SW480 (cell line): ENCODE measurements at places on chromosomes 4 and X.

DNA sequence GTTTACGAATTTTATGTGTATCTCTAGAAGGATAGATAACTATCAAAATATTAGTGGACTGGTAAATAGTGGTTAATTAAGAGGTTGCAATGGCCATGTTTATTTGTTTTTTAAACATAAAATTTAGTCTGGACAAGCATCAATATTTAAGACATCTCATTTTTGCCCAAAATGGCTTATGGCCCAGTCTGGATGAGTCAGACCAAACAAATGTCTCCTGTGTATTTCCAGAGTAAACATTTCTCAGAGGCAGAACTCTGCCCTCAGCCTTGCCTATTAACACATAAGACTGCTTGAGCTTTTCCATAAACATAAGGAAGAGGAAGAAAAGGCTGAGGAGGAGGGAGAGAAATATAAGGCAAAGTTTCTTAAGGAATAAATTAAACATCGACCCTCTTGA, 277.1 kb upstream of the DIAPH2 start:
- no peak for DNase-seq

DNA sequence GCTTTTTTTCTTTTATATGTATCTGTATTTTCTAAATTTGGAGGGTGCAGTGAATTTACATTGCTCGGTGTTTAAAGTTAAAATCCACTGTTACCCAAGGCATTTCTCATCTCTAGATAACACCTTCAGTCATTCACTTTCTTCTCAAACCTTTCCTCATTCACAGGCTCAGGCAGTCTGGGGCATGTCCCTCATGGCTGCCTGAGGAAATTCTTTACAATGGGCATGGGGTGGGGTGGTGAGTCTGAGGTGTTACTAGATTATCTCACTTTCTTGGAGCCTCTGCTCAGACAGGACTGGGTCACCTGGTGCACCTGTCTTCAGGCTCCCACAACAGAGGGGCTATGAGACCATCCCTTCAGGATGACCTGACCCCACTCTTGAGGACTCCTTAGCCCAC, 17.4 kb downstream of the CCDC149 start:
- no peak for DNase-seq

- DNase-seq = no peak
These were observed 115.1 kb downstream of the KLHL8 start for GRCh38 chr4:87105101-87105845.

GRCh38 chr4:124433500-124433899, 279.0 kb downstream of the ANKRD50 start:
- no peak for DNase-seq

GRCh38 chrX:112846187-112846586, 5.6 kb upstream of the AMOT start:
- DNase-seq = no peak

DNA sequence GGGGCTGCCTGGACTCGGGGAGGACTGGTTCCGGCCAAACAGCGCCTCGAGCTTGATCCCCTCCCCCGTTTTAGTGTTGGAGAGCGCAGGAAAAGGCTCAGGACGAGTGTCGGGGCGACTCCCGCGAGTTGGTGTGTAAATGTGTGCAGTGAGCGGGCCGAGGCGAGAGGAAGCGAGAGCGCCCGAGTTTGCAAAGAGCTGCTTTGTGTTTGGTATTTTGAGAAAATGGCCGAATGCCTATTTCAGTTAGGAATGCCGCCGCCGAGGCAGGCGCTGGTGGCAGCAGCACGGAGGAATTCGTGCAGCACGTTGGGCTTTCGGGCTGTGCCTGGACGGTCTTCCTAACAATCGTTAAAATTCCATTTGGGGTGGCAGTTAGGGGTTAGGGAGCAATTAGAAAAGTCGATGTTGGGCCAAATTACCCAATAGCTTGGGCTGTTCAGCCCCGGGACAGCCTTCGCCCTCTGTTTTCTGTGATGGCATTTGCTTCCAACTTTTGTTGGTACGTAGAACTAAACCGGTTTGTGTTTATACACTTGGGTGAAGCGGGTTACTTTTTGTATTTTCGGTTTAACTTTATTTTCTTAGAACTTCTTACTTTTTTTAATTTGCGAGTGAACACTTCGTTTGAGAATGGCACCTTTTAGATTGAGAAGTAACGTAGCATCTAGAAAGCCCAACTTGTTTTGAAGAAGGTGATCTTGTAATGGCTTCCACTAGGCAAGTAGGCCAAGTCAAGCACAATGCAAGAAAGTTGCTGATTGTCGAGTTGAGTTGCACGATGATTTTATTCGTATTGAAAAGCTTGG, 1.6 kb downstream of the REST start:
- DNase-seq = peak; percentile 46

DNA sequence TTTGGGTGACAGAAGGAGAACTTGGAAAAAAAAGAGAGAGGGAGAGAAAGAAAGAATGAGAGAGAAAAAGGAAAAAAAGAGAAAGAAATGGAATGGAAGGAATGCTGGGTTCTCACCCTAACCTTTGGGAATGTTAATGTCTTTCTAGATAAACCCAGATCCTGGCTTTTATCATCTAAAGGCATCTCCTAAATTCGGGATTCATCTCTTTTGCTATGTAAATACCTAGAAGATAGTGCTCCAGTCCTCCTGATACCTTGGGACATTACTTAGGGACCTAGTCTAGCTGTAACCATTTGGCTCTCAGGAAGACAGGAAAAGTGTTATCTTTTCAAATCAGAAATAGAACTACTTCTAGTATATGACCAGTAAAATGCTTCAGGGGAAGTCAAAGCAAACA, 15.8 kb upstream of the SPCS3 start:
- DNase-seq = no peak

DNA sequence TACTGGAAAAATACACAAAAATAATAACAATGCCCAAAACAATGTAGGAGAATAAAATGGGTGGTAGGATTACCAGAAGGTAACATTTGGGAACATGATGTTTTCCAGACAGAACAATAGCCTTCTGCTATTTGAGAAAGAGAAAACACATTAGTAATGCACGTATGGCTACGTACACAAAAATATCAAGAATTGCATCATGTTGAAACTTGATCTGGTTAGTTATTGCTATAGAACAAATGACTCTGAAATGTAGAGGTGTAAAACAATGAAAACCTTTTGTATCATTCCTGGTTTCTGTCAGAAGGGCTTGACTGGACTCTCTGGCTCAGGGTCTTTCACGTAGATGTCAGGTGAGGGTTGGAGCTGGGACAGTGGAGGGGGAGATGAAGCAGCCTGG, 1040.0 kb downstream of the FAT4 start:
- no peak for DNase-seq

DNA sequence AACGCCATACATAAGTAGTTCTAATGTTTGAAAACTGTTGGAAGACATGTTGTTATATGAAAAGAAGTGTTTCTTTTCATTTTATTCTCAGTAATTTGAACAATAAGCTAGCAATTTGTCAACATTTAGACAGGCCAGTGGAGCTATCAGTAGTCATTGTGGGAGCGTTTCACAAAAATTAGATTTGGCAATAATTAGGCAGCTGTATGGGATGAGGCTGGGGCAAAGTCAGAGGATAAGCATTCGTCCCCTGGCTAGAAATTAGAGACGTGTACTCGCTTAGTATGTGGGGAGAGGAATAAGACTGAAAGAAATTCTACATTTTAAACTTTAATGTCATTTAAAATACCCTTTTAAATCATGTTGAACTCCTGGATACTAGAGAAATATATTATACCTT, 70.6 kb downstream of the TMEM144 start:
- no peak for DNase-seq

GRCh38 chrX:9997524-9997923, 30.4 kb downstream of the CLDN34 start:
- DNase-seq = no peak

GRCh38 chr4:122810669-122811068, 16.0 kb upstream of the FGF2 start:
- no peak for DNase-seq

- no peak for DNase-seq
These were observed 144.6 kb upstream of the MAP3K15 start for GRCh38 chrX:19659929-19660328.

- no peak for DNase-seq
These were observed 85.9 kb upstream of the SLC34A2 start for GRCh38 chr4:25569716-25570115.
